HepG2 (cell line): ENCODE measurements at places on chromosomes 6 and 20.

GRCh38 chr6:31966997-31967925 is 4.7 kb downstream of the DXO start:
- no peak for DNase-seq

- DNase-seq, result no peak
Measured at GRCh38 chr6:65627015-65627414, 80.0 kb downstream of the EYS start.

DNA sequence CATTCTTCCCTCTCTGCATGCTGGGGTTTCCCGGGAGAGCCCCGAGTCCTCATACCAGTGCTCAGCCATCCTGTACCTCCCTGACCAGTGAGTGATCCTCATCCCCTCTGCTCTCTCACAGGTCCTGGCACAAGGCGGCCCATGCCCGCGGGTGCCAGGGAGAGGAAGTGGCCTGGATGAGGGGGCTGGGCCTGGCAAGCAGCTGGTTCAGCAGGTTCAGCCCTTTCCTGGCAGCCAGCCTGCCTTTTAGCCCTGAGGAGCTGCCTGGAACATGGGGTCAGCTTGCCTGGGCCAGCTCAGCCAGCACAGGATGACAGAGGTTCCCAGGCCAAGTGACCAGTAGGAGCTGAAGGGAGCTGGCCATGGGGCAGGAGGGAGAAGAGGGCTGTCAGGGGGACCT is 10.9 kb downstream of the MOCS1 start:
- DNase-seq, result no peak

DNA sequence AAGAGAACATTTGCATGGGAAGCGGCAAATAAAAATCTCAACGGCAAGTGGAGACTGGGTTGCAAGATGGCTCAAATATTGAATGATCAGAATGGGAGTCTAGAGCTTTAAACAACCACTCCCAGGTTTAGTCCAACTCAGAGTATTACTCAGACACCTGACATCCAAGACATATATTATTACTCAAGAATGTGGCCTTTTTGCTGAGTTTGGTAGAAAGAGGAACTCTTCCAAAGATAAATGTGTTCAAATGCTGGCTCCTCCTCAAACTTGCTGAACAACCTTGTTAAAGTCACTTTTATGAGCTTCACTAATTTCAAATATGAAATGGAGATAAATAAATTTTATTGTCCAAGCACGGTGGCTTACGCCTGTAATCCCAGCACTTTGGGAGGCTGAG is 77.8 kb downstream of the ESR1 start:
- no peak for DNase-seq
